Aortic smooth muscle cell (primary cell): ENCODE measurements at places on chromosomes 13 and 19. TPM values are rescaled to one million over a fixed set of nuclear protein-coding genes. Genes with fewer than 3 reads are reported as not detected.

Gene FOXO1
- total RNA-seq, result 2.0 and 3.6 TPM in 2 replicates

Gene CELF5
- not detected in 2 replicates for total RNA-seq

Gene GNG7
- total RNA-seq, result under 0.01 and 0.12 TPM in 2 replicates

Gene PCSK4
- 0.53 and 1.1 TPM in 2 replicates for total RNA-seq

Gene F10
- 5.7 and 5.8 TPM in 2 replicates for total RNA-seq

Gene SHANK1
- 2.1 and 5.7 TPM in 2 replicates for total RNA-seq

Gene ATXN8OS
- not detected in 2 replicates for total RNA-seq

Gene ELOF1
- total RNA-seq, result 23.4 and 25.9 TPM in 2 replicates

Gene PTPRH
- total RNA-seq, result 3.5 and 6.1 TPM in 2 replicates

Gene CAMSAP3
- not detected in 2 replicates for total RNA-seq

Gene SERPINE3
- total RNA-seq, result under 0.01 TPM in 1 of 2 replicates, not detected in the other

Gene ZNF699
- 6.2 and 6.3 TPM in 2 replicates for total RNA-seq

Gene NTF4
- not detected in 2 replicates for total RNA-seq

Gene SLC35E1
- total RNA-seq, result 21.1 and 21.3 TPM in 2 replicates

Gene EID2B
- 3.4 and 4.2 TPM in 2 replicates for total RNA-seq

Gene CFD
- 0.19 and 0.79 TPM in 2 replicates for total RNA-seq

Gene PABPC3
- total RNA-seq, result 0.12 and 0.13 TPM in 2 replicates
